ENCODE measurements at places on chromosomes 12 and 14.
A peak's percentile ranks its signal among the peaks of the same experiment; 100 is the strongest.

DNA sequence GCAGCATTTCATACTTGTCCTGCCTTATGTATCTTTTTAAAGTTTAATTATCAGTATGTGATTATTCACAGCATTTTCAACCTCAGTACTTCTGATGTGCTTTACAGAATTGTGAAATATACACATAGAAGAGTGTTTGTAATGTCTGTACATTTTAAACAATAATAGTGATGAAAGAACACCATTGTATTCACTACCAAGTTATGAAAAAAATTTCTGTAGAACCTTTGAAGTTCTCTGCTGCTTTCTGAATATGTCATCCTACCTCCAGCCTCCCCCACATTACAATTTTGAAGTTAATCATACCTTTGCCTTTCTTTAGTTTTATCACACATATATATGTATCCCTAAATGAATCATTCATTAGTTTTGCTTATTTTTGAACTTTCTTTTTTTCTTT lies 24.8 kb downstream of the FRMD6 start:
- DNase-seq, result no peak

GRCh38 chr12:56897844-56898361 lies 36.3 kb downstream of the SDR9C7 start:
- DNase-seq, result no peak

- no peak for DNase-seq
Measured at GRCh38 chr12:42612231-42612613, 22.7 kb upstream of the PRICKLE1 start.

DNA sequence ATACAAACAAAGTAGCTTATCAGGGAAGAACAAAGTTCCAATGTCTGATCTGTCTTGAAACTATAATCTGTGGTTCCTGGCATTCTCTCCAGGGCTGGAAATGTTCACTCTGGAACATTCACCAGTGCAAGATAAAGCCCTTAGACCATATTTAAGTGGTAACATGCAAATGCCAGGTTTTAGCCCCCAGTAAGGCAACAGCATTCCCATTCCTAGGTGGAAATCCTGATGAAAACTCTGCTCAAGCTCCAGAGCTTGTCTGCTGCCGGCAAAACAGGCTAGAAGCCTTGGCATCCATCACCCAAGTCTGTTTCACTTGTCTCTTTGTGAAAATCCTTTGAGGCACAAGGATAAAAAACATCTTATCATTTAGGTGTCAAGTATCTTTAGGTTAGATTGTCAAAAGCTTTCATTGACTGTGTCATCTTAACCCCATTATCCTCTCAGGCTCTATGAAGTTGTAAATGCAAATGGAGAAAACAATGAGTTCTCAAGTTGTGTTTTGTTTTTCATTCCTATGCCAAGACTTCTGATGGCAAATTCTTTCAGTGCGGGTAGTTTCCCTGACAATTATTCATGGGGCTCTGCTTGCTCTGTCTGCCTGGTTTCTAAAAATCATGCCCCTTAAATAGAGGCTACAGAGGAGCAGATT lies 344.7 kb downstream of the NELL2 start:
- DNase-seq, result no peak

GRCh38 chr12:59404109-59404650 lies 191.6 kb upstream of the SLC16A7 start:
- no peak for DNase-seq

- DNase-seq, result no peak
Measured at GRCh38 chr14:85301506-85301905, 228.4 kb upstream of the FLRT2 start.

DNA sequence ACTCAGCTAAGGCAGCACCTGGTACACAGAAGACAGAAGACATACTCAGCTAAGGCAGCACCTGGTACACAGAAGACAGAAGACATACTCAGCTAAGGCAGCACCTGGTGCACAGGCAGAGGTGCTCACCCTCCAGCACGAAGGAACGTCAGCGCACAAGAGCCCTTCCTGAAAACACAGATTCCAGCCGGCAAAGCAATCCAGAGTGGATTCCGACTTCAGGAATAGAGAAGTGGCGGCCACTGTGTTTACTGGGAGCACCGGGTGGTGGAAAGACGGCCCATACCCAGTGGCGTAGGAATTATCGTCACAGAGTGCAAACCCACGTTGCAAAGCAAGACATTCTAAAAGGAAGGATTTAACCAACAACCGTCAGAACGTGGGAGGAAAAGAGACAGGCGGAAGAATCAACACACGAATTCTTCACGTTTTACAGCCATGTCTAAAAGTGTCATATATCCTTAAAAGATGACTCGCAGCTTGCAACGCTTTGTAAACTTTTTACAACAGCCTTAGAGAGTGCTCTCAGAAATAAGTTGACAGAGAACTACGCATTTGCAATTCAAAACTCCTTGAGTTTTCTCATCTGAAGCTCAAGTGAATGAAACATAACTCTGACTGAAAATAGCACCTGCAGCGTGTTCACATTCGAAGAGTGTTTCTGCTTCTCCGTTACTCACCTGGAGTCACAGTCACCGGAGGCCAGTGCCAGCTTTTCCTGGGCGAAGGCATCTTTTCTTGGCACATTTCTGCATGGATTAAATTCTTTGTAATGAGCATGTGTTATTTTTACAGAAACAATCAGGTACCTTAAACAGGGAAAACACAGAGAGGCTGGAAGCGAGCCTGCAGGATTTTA lies 55.8 kb upstream of the GALNT9 start:
- no peak for DNase-seq

- no peak for DNase-seq
Measured at GRCh38 chr14:90405101-90405500, 8.3 kb downstream of the CALM1 start.

DNA sequence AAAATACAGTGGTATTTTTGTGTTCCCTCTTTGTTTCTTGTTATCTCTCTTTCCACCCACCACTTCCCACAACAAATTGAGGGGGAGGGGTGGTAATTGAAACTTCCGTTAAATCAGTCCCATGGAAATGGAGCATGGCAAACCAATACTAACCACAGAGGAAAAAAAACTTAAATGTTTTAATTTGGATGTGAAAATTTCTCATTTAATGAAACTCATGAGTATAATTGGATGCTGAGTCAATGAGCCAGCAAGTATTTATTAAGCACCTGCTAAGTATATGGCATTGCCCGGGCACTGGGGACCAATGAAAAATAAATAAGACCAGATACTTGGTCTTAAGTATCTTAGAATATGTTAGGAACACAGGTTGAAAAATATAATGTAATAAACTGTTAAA lies 147.5 kb downstream of the KCNH5 start:
- DNase-seq, result no peak

- DNase-seq, result no peak
Measured at GRCh38 chr14:104816616-104816884, 15.6 kb downstream of the ZBTB42 start.

GRCh38 chr14:54189748-54190354 lies 207.0 kb upstream of the CDKN3 start:
- peak; percentile 28 for DNase-seq

GRCh38 chr12:93005928-93006392 lies 76.9 kb upstream of the EEA1 start:
- DNase-seq, result no peak

DNA sequence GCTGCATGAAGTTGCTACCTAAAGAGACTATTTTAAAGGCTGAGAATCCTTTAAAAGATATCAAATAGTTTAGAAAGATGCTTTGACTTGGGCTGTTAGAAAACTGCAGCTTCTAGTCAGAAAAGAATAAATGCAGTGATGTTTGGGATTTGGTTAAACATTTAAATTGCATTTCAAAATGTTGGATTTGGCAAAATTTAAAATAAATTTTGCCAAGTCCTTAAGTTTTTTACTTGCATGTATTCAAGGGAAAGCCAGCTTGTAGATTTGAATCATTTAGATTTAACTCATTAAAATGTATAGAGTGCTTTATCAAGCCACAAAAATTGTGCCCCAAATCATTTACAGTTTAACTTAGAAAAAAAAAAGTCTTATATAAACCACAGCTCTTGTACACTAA lies 109.7 kb downstream of the ANKS1B start:
- DNase-seq, result no peak

- DNase-seq, result peak; percentile 55
Measured at GRCh38 chr14:73740618-73741326, 26.6 kb upstream of the PNMA1 start.

DNA sequence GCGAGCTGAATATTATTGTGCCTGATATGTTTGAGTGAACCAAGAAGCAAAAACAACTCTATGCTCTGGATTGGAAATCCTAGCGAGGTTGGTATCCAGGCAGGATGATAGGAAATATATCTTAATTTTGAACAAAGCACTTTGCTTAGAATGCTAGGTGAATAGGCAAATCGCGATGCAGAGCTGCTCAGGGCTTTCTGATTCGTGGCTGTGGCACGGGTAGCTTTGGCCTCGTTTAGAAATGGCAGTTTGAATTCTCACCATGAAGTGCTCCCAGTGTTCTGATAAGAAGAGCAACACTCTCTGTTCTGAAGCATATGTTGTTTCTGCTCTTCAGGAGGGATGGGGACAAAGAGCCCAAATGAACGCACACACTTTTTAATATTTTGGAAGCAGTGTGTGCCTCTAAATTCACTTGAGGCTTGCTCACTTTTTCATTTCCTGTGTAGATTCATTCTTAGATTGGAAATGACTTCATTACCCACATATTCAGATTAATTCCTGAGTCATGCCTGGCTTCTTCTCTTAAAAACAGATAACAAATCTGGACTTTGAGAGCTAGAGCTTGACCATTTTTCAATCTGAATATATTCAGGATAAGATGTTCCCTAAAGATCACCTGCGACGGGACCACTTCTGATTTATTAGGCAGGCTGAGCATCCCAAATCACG lies 200.9 kb downstream of the RPAP3 start:
- DNase-seq, result no peak

- DNase-seq, result no peak
Measured at GRCh38 chr12:48996794-48997718, 2.1 kb downstream of the DDN start.

- DNase-seq, result peak; percentile 1
Measured at GRCh38 chr12:71242511-71242910, 84.7 kb upstream of the TSPAN8 start.

DNA sequence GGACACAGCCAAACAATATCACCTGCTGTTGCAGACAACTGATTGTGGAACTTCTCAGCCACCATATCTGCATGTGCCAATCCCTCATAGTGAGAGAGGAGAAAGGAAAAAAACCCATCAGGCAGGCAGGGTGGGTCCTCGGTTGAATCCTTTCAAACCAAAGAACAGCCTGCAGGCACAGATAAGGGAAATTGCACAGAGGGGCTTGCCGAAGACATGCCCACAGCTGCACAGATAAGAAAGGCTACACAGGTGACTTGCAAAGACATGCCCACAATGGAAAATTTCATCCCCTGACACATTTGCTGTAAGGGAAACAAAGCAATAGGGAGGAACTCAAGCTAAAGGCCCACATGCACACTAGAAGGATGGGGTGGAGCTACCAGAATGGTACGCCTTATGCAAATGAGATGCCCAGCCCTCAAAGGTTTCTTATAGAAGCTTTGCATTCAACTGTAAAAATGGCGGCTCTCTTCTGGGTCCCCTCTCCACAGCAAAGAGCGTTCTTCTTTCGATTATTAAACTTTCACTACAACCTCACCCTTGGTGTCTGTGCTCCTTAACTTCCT lies 170.0 kb upstream of the TMPO start:
- no peak for DNase-seq

GRCh38 chr12:114747012-114747858 lies 63.3 kb upstream of the TBX3 start:
- no peak for DNase-seq

GRCh38 chr12:48050174-48050573 lies 45.9 kb upstream of the COL2A1 start:
- DNase-seq, result no peak

GRCh38 chr12:109154451-109155438 lies 38.4 kb downstream of the ACACB start:
- peak; percentile 61 for DNase-seq

DNA sequence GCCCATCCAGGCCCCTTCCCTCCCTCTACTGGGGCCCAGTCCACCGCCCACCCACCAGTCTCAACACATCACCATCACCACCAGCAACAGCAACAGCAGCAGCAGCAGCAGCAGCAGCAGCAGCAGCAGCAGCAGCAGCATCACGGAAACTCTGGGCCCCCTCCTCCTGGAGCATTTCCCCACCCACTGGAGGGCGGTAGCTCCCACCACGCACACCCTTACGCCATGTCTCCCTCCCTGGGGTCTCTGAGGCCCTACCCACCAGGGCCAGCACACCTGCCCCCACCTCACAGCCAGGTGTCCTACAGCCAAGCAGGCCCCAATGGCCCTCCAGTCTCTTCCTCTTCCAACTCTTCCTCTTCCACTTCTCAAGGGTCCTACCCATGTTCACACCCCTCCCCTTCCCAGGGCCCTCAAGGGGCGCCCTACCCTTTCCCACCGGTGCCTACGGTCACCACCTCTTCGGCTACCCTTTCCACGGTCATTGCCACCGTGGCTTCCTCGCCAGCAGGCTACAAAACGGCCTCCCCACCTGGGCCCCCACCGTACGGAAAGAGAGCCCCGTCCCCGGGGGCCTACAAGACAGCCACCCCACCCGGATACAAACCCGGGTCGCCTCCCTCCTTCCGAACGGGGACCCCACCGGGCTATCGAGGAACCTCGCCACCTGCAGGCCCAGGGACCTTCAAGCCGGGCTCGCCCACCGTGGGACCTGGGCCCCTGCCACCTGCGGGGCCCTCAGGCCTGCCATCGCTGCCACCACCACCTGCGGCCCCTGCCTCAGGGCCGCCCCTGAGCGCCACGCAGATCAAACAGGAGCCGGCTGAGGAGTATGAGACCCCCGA lies 6.8 kb upstream of the RNU7-1 start:
- no peak for DNase-seq

DNA sequence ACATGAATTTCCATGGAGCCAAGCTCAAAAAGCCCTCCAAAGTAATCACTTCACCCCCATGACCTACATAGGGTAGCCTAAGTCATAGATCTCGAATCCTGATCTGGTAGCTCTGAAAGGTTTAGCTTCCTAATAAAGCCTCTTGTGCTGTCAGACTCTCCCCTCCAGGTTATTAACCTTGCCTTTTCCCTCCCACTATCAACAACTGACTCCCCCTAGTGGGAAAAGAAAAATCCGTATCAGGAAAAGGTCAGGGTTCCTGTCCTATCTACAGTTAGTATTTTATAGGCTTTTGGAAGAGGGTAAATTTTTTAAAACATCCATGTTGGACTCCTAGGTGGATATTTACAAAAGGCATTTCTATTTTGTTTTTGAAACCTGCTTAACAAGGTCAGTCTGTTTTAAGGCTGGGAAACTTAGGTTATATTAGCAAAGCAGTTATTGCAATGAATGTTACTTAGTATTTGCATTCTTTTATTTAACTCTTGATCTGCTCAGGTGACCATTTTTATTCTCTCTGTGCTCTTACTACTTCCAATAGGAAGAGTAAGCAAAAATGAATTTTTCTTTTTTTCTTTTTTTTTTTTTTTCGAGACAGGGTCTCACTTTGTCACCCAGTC lies 8.0 kb downstream of the YY1 start:
- DNase-seq, result no peak

- no peak for DNase-seq
Measured at GRCh38 chr12:89259821-89260220, 92.5 kb downstream of the DUSP6 start.

- DNase-seq, result no peak
Measured at GRCh38 chr14:101673873-101674272, 87.6 kb upstream of the PPP2R5C start.
